ENCODE measurements at places on chromosomes 3 and 15.

DNA sequence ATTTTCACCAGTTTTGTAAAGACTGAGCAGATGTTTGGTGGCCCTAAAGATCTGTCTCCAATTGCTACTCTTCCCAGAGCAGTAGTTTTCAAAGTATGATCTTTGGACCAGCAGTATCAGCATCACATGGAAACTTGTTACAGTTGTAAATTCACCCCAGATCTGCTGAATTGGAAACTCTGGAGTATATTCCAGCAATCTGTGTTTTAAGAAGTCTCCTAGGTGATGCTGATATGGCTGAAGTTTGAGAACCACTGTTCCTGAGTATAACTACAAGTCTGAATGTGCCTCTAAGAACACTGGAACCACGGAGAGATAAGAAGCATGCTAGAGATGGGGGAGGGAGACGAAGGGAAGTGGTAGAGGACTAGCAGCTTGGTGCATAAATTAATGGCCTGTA is 45.7 kb downstream of the NUDT16 start:
- DNase-seq, result no peak

- no peak for DNase-seq
These were observed 769 bp downstream of the C2CD4A start for GRCh38 chr15:62067448-62068044.

GRCh38 chr3:188946351-188947240 is 225.2 kb upstream of the TPRG1 start:
- DNase-seq, result no peak

- no peak for DNase-seq
These were observed 23.9 kb downstream of the SEC22C start for GRCh38 chr3:42557854-42558253.

- DNase-seq, result no peak
These were observed 109.4 kb upstream of the BNIP2 start for GRCh38 chr15:59798605-59798917.

GRCh38 chr3:183698318-183698751 is 738 bp downstream of the YEATS2 start:
- DNase-seq, result peak; percentile 38

DNA sequence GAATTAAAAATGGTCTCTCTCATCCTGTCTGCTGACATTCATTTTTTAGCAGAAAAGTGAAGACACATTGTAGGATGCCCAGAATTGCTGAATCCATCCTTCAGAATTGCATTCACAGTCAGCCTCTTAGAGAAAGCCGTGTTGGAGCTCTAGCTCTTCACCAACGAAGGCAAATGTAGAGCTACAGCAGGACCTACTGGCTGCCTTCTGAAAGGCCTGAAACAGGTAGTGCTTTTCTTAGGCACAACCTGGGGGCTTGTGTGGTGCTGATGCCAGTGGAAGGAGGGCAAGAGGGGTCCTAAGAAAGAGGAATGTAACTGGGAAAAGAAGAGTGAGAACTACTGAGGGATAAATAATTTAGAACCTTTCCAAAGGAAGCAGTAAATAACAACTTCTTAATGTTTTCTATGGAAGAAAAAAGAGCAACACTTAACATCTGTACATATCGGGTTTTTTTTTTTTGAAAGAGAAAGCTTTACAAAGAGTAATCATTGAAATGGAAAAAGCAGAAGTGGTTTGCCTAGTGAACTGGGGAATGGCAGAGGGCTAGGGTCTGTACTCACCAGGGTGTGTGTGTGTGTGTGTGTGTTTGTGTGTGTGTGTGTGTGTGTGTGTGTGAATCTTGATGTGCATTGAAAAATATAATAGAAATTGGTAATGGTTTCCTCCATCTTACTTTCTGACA is 297.8 kb downstream of the SATB1 start:
- DNase-seq, result no peak

GRCh38 chr3:115099986-115100571 is 47.0 kb downstream of the ZBTB20 start:
- DNase-seq, result peak; percentile 56

DNA sequence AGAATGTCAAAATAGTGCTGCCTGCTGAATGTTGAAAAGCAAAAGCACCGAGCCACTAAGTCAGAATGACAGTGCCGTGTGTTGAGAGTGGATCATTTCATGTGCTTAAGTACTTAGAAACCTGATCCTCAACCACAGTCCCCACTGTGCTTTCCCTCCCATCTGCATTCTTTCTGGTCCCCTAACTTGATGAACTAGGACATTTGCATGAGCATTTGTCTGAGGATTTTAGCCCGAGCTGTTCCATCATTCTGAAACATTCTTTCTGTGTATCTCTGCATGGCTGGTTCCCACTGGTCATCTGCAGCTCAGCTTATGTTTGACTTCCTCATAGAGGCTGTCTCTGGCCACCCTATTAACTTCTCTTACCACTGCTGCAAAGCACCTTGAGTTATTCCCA is 42.0 kb downstream of the SST start:
- no peak for DNase-seq

GRCh38 chr3:99498550-99499234 is 139.7 kb upstream of the COL8A1 start:
- DNase-seq, result no peak

GRCh38 chr15:99201408-99202175 is 47.8 kb downstream of the TTC23 start:
- no peak for DNase-seq

DNA sequence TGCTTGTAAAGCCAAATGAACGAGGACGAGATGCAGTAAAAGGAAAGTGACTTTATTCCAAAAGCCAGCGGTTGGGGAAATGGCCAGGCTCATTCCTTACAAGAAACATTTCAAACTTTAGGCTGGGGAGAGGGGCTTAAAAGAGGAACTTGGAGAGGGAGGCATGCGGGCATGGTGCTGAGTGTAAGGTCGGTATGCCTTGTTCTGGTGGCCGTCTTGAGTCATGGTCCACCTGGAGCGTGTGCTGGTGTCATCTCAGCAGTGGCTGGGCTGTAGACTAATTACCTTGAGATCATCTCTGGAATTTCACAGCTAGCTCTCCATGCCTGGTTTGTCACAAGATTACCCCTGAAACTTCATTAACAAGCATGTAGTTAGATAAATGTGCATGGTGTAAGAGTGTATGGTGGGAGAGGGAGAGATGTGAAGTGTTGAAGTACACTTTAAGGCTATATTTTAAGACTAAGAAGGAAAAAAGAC is 156.4 kb upstream of the PFN2 start:
- no peak for DNase-seq

- no peak for DNase-seq
These were observed 106.7 kb downstream of the RYK start for GRCh38 chr3:134143828-134144401.

- peak; percentile 27 for DNase-seq
These were observed 7.9 kb downstream of the FAH start for GRCh38 chr15:80160570-80161156.
